Urothelium cell line (cell line): ENCODE measurements at places on chromosomes 12 and 14.
A peak's percentile ranks its signal among the peaks of the same experiment; 100 is the strongest.

DNA sequence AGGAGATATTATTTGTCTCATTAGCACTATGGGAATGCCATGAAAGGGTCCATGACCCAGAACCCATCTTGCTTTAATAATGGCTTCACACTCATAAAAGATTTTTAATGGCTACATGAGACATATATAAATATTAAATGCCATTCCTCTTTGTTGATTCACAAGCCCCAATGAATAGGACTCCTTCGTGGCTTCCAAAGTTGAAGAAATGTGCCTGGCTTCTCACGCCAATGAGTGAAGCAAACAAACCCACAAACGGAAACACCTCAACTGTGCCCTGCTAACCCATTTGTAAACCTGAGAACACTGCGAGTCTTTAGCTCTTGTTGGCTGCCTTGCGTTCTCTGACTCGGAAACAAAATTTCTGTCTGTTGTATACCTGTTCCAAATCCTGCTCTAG, 381.7 kb upstream of the DDHD1 start:
- DNase-seq: no peak

GRCh38 chr14:98197933-98198332, 1074.1 kb downstream of the BCL11B start:
- no peak for DNase-seq

- DNase-seq: no peak
These were observed 25.1 kb downstream of the ADGRD1 start for GRCh38 chr12:130978785-130979184.

DNA sequence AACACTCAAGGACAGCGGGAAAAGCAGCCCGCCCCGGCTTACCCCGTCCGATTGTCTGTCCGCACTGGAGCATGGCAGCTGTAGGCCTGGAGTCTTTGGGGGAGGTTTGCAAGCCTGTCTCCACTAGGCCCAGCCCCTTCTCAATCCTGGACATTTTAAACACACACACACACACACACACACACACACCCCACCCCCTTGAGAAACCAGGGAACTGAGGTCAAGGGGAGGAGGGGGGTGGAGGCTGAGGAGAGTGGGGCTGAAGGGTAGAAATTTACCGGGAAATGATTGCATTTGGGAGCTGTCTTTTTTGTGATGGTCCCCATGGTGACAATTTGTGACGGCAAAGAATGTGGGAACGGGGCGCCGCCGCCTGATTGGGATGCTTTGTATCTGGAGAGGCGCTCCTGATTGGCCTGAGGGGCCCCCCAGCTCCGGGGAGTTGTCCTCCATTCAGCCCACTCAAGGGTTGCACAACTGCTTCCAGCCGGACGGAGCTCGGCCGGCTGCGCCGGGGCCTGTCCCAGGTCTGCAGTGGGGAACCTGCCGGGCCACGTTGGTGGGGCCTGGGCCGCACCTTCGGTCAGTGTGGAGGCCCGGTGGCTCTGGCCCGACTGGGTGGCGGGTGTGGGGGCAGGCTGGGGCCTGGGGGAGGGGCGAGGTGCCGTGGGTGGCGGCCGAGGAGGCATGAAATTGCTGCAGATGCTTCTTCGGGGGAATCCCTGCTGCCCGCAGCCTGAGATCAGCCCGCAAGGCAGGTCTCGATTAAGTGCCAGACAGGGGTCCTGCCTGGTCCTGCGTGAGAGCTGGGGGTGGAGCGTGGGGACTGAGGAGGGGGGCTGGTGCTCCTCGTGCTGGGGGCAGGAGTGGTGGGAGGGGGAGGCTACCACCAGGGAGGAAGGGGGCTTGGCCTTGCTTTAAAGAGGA, at the start of gene FAM181A:
FAM181A (plus strand) TSS at position 472 of the 927 bp plus-strand sequence. CDS start 942 bp downstream, outside the sequence.
- DNase-seq: no peak

- DNase-seq: no peak
These were observed 74.9 kb downstream of the PAWR start for GRCh38 chr12:79615596-79616560.

DNA sequence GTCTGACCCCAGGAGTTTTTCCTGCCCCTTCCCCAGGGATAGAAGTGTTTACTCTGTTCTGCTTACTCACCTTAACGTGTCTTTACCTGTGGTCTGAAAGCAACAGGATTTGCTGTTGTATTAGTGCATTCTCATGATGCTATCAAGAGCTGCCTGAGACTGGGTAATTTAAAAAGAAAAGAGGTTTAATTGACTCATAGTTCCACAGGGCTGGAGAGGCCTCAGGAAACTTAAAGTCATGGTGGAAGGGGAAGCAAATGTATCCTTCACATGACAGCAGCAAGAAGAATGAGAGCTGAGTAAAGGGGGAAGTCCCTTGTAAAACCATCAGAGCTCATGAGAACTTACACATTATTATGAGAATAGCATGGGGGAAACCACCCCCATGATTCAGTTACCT, 240.4 kb downstream of the SNAPC1 start:
- DNase-seq: no peak

- DNase-seq: no peak
These were observed 751.6 kb downstream of the NOVA1 start for GRCh38 chr14:25846246-25846645.

DNA sequence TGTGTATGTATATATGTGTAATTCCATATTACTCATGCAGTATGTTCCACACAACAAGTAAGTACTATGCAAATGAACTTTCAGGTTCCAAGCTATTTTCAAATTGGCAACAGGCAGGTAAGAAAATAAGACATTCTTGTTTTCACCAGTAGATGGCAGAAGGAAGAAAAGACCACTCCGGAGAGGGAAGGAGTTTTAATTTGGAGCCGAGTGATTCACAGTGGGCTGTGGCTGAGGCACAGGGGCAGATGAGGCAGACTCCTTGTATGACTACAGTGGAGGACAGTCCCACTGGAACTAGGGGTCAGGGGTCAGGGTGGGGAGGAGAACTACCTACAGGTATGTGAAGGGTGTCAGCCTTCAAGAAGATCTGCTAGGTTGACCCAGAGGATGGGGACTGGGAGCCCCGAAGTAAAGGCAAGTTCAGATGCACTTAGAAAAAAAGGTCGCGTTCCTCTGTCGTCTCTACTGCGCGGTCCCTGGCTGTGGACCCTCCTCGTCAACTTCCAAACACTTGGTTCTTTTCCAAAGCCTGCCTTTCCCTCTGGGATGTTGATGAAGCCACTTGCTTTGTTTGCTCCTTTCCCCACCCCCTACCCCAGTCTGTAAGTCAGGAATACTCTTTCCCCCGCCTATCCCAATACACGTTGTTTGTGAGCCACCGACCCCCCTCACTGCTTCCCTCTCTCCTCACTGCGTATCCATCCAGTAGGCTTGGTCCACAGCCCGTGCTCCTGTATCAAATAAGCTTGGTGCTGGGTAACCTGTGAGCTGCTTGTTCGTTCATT, 24.1 kb downstream of the DDX47 start:
- DNase-seq: peak; percentile 85

- peak; percentile 56 for DNase-seq
These were observed 14.5 kb upstream of the LLPH start for GRCh38 chr12:66144791-66145754.

- DNase-seq: no peak
These were observed 2.2 kb downstream of the NAB2 start for GRCh38 chr12:57090924-57091637.

DNA sequence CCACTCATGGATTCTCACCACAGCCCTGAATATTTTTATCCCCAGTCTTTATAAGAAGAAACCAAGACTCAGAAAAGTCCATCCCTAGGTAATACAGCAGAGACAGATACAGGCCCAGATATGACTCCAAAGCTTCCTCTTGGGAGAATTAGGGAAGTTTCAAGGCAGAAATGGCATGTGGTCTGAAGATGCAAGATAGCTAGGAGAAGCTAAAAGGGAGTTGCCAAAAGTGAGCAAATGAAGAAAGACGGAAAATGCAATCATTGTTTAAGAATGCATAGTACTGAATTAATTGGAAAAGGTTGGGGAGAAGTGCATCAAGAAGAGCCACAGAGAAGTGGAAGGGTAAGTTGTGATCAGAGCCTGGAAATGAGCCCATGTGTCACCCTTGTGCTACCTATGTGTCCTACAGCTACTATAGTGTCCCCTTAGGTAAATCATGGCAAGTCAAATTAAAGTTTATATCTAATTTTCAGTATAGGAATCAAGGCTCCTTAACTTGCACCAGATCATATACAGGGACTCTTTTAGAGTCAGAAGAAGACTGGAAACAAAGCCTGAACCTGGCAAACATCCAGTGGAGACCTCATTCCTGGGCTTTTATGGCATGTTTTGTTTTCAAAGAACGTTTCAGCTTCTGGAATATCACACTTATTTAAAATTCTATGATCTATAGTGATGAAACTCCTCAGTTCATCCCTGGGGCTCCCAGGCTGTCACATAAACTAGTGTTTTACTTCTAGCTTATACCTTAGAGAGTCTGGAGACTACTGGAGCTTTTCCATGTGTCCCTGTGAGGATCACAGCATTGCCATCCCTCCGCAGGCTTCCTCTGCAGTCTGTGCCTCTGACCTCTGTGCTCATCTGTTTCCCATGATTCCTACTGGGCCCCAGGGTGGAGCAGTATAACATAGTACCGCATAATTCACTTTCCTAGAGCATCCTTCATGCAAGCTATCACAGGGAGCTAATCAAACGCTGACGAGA, 189.0 kb upstream of the CDKN3 start:
- no peak for DNase-seq

DNA sequence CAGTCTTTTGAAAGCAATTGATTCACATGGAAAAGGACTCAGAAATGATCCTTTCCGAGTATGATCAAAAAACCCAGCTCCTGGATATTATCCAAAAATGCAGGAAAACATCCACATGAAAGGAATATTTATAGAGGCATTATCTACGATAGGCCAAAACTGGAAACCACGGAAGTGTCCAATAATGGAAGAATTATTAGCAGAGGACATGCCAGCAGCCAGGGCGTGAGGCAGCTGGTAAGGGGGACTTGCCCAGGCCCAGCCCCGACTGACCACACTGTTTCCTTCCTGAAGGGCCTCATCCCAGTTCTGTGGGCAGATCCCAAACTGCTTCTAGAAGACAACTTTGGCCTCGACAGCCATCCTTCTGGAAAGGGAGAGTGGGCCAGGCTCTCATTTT, 20.5 kb downstream of the ACTN1 start:
- DNase-seq: no peak

DNA sequence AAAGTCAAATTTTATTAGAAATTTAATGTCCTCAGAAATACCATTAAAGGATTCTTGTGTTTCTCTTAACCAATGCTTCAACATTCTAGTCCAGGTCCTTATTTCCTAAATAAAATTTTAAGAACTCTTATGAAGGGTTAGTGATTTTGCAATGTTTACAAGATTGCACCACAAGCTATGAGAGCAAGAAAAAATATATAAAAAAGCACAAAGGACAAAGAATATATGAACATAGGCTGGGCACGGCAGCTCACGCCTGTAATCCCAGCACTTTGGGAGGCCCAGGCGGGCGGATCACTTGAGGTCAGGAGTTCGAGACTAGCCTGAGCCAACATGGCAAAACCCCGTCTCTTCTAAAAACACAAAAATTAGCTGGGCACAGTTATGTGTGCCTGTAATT, 7.7 kb downstream of the RACGAP1 start:
- no peak for DNase-seq

DNA sequence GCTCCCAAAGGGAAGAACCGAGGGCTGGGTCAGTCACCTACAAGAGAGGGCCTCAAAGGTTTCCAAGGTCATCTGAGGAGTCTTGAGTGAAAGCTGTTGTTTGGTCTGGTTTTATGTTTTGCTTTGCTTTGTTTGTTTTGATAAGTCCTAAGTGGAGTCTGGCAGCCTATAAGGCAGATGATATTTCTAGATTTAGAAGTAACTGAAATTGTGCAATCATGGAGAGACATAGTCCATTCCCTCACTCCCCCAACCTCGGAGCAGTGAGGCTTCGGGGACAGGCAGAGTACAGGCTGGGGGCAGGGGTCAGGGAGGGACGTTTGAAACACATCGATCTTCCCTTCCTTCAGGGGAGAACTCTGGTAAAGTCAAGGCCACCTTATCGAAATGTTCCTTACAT, 42.3 kb downstream of the TTC9 start:
- no peak for DNase-seq

DNA sequence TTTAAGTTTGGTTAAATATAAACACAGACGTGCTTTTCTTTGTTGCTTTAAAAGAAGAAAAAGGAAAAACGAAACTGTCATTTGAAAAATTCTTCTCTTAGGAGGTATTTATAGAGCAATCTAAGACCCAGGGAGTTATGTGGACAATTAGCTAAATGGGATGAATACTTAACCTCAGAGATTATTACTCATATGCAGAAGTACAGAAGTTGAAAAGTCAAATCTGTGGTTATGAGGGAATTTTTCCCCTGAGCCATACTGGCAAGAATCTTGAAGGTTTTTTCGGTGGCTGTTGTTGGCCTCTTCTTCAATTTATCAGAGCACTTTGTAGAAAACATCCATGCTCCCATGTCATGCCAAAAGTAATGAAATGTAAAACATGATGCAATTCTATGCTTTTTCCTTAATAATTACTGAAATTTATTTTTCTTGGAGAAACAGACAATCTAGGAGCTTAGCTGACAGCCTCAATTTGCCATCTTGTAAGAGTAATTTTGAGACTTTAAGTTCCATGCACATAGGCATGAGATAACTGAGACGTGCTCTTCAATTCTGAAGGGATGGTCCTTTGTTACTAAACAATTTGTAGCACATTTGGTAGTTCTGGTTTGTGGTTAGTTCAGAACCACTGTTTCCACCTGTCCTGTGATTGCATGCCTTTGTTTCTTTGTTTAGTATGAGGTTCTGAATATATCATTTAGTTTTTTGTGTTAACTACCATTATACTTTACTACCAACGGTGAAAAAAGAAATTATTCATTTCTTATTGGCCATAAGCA, 126.6 kb downstream of the BCAT1 start:
- no peak for DNase-seq

DNA sequence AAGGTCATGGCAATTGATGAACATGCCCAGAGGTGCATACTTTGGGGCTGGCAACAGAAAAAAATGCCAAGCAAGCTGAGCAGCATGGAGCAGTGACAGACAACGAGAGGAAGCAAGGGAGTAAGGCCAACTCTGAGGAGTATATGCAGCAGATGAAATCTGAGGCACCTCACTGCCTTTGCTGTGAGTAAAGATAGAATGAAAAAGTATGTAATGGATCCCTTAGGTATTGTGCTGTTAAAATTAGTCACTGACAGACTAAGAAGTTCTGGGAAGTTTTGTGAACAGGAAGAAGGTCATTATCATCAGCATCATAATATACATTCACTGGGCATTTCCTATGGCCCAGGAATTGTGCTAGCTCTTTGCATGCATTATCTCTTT, 269.9 kb downstream of the DUSP6 start:
- no peak for DNase-seq

GRCh38 chr12:123478069-123478468, 20.1 kb downstream of the SNRNP35 start:
- no peak for DNase-seq

- no peak for DNase-seq
These were observed 24.2 kb downstream of the GALNT16 start for GRCh38 chr14:69284170-69284569.

DNA sequence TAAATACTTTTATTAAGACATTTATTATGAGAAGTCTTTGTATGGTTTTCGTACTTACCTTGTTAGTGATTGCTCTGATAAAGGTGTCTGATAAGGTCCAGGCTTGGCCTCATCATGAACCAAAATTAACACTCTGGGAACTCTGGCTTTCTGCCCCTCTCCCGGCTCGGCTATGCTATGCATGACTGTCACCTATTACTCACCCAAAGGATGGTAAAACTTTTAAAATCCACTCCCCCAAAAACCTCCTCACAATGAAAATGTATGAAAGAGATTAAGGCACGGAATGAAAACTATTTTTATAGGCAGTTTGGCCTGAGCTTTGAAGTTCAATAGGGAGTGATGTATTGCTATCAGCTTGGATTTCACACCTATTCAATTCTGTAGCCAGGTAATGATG, 217.3 kb upstream of the TBX3 start:
- no peak for DNase-seq
